Tibial nerve (tissue), 4 donors: ENCODE measurements at places on chromosomes 1 and 21.

DNA sequence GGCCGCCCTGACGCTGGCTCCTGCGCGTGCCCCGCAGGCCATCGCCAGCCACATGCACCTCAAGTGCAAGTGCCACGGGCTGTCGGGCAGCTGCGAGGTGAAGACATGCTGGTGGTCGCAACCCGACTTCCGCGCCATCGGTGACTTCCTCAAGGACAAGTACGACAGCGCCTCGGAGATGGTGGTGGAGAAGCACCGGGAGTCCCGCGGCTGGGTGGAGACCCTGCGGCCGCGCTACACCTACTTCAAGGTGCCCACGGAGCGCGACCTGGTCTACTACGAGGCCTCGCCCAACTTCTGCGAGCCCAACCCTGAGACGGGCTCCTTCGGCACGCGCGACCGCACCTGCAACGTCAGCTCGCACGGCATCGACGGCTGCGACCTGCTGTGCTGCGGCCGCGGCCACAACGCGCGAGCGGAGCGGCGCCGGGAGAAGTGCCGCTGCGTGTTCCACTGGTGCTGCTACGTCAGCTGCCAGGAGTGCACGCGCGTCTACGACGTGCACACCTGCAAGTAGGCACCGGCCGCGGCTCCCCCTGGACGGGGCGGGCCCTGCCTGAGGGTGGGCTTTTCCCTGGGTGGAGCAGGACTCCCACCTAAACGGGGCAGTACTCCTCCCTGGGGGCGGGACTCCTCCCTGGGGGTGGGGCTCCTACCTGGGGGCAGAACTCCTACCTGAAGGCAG is 23.4 kb upstream of the ARF1 start:
- peak overlapping the region; percentile 27 for H3K4me3 ChIP-seq
- H3K4me1 ChIP-seq = peaks cover 10% of the 10 kb centered on the region
- no peaks in the 10 kb centered on the region for H3K36me3 ChIP-seq
- peaks cover 63% of the 10 kb centered on the region for H3K27me3 ChIP-seq

DNA sequence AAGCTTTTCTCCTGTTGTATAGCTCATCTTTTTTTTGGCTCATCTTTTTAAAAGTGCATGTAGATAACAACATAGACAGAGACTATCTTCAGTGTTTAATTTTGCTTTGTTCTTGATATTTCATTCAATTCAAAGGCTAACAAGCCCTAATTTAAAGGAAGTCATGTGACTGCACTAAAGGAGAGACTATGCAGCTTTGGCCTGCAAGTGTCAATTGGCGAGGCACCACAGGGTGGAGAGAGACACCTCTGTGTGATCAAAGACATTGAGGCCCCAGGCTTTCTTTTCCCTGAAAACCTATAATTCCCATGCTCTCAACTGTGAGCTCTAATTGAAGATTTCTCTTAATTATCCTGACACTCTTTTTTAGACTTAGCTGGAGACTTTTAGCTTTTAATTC is 53.6 kb downstream of the CHODL start:
- no peak overlapping the region for H3K4me3 ChIP-seq
- H3K36me3 ChIP-seq = no peaks in the 10 kb centered on the region
- no peak for DNase-seq

DNA sequence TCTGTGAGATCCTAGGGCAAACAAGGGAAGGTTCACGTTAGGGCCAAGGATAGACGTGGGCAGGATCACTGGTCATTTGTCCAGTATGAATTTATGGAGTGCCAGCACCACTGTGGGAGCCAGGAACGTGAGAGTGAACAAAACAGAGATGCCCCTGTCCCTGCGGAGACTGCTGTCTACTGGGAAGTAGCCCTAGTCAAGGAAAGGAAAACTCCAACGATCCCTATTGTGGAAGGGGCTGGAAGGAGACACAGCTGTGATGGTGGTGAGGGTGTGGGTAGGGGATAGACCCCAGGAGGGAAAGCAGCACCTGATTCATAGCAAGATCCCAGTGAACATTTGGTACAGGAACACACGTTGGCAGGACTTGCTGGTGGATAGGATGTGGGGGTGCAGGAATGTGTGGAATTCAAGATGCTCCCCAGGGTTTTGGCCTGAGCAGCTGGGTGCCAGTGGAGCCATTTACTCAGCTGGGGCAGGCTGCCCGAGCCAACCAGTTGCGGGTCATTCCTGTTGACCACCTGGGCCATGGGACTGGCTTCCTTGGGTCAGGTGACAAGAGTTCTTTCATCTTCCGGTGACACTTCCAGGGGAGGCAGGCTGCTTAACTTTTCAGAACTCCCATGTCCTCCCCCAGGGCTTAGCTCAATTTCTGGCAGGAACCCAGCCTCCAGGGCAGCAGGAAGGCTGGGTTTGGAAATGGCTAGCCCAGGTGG is 1.2 kb upstream of the ATP13A2 start:
- H3K27me3 ChIP-seq = no peaks in the 10 kb centered on the region
- H3K36me3 ChIP-seq = peaks cover 8% of the 10 kb centered on the region
- H3K27ac ChIP-seq = peak overlapping the region; percentile 57

- H3K4me3 ChIP-seq = no peak overlapping the region
- no peak overlapping the region for H3K27ac ChIP-seq
- no peak for DNase-seq
- no peaks in the 10 kb centered on the region for H3K27me3 ChIP-seq
Observed at GRCh38 chr1:171965777-171966176, 124.5 kb downstream of the DNM3 start.

DNA sequence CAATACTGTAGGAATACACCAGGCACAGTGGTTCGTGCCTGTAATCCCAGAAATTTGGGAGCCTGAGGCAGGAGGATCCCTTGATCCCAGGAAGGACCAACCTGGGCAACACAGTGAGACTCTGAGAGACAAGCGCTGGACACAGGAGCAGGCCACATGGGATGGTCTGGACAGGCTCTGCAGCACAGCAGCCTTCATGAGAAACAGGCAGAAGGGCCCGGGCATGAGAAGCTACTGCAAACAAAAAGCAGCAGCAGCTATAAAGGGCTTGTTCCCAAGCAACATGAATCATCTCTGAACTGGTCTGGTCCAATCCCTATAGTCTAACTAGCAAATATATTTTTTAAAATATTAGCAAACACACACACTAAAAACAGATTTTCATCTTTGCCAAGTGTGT is 35.5 kb upstream of the SLAMF9 start:
- no peaks in the 10 kb centered on the region for H3K4me1 ChIP-seq
- H3K27ac ChIP-seq = no peak overlapping the region
- no peaks in the 10 kb centered on the region for H3K36me3 ChIP-seq
- no peak for DNase-seq

GRCh38 chr1:19309123-19309813 is 2.7 kb downstream of the AKR7A2 start:
- no peak overlapping the region for H3K27ac ChIP-seq
- DNase-seq = no peak
- H3K4me1 ChIP-seq = no peaks in the 10 kb centered on the region
- H3K27me3 ChIP-seq = no peaks in the 10 kb centered on the region
- H3K4me3 ChIP-seq = no peak overlapping the region

GRCh38 chr21:36798491-36798890 is 99.6 kb downstream of the SIM2 start:
- no peak for DNase-seq
- H3K27ac ChIP-seq = no peak overlapping the region
- no peaks in the 10 kb centered on the region for H3K4me1 ChIP-seq
- no peak overlapping the region for H3K4me3 ChIP-seq
- H3K27me3 ChIP-seq = no peaks in the 10 kb centered on the region
- no peaks in the 10 kb centered on the region for H3K36me3 ChIP-seq

- H3K27me3 ChIP-seq = no peaks in the 10 kb centered on the region
- H3K4me1 ChIP-seq = no peaks in the 10 kb centered on the region
- H3K36me3 ChIP-seq = no peaks in the 10 kb centered on the region
- no peak for DNase-seq
Observed at GRCh38 chr1:220497220-220497947, 30.6 kb upstream of the MARK1 start.

GRCh38 chr1:26434161-26434752 is 2.1 kb downstream of the DHDDS start:
- no peak overlapping the region for H3K27ac ChIP-seq
- no peaks in the 10 kb centered on the region for H3K27me3 ChIP-seq
- H3K4me3 ChIP-seq = no peak overlapping the region

- peaks cover 3% of the 10 kb centered on the region for H3K27me3 ChIP-seq
- no peak overlapping the region for H3K4me3 ChIP-seq
- H3K27ac ChIP-seq = no peak overlapping the region
- H3K4me1 ChIP-seq = peaks cover 7% of the 10 kb centered on the region
- no peaks in the 10 kb centered on the region for H3K36me3 ChIP-seq
- DNase-seq = no peak
Observed at GRCh38 chr1:15275921-15276683, 29.1 kb downstream of the FHAD1 start.

GRCh38 chr21:33030633-33031032 is 4.9 kb downstream of the OLIG2 start:
- no peak for DNase-seq
- peaks cover 13% of the 10 kb centered on the region for H3K4me1 ChIP-seq
- no peaks in the 10 kb centered on the region for H3K36me3 ChIP-seq
- H3K4me3 ChIP-seq = no peak overlapping the region

DNA sequence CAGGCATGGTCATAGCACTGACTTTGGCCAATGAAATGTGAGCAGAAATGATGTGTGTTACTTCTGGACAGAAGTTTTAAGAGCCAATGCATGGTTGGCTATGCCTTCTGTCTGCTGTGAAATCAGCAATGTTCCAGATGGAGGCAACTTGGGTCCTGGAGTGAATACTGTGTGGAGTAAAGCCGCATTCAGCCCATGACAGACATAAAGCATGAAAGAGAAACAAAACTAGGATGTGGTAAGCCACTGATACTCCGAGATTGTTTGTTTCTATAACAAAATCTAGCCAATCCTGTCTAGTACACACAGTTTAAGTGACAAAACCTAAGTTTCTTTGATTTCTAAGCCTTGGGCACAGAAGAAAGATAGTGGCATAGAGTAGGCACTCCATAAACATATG is 47.1 kb upstream of the ARHGAP29 start:
- DNase-seq = no peak
- H3K27ac ChIP-seq = no peak overlapping the region
- no peaks in the 10 kb centered on the region for H3K36me3 ChIP-seq
- H3K4me1 ChIP-seq = no peaks in the 10 kb centered on the region
- no peak overlapping the region for H3K4me3 ChIP-seq
- no peaks in the 10 kb centered on the region for H3K27me3 ChIP-seq

GRCh38 chr1:228846952-228847351 is 111.7 kb downstream of the RHOU start:
- H3K4me1 ChIP-seq = no peaks in the 10 kb centered on the region
- H3K27me3 ChIP-seq = no peaks in the 10 kb centered on the region
- DNase-seq = no peak
- H3K4me3 ChIP-seq = no peak overlapping the region
- H3K36me3 ChIP-seq = no peaks in the 10 kb centered on the region
- no peak overlapping the region for H3K27ac ChIP-seq

DNA sequence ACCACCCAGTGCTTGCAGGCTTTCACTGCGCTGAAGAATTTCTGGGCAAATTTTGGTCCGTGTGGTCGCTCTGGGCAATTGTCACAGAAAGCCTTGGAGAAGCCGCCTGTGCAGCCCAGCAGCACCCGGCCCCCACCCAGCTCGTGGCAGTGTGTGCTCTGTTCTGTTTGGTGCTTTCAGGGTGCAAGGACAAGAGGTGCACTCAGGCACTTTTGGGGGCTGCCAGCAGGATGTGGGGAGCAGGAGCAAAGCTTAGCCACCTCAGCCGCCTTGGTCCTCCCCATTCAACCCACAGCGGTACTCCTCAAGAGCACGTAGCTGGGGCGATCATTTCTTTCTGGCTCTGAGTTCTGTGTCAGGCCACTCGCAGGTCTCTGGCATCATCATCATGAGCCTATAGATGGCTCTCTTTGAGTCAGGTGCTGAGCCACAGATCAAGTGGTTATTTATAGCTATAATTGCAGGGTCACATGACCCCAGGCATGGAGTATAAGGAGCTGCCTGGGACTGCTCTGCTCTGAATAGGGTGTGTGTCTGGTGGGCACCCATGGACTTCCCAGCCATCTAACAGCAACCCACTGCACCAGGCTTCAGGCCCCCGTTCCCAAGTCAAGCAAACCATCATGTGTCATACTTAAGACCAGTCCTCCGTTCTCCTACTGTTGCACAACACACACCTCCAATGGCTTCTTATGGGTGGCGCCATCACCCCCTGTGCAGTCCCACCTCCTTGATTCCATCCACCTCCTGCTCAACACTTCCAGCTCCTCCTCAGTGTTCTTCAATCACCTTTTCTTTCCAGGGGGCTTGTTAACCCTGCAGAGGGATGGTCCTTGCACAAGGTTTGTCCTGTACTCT is 18.1 kb upstream of the TENT5C start:
- no peak for DNase-seq
- H3K36me3 ChIP-seq = no peaks in the 10 kb centered on the region
- no peaks in the 10 kb centered on the region for H3K4me1 ChIP-seq
- H3K27ac ChIP-seq = no peak overlapping the region
- no peaks in the 10 kb centered on the region for H3K27me3 ChIP-seq
- H3K4me3 ChIP-seq = no peak overlapping the region

GRCh38 chr1:226111098-226111882 is 48.8 kb downstream of the H3-3A start:
- no peaks in the 10 kb centered on the region for H3K36me3 ChIP-seq
- peak overlapping the region; percentile 91 for H3K4me3 ChIP-seq
- no peaks in the 10 kb centered on the region for H3K27me3 ChIP-seq
- peaks cover 16% of the 10 kb centered on the region for H3K4me1 ChIP-seq

DNA sequence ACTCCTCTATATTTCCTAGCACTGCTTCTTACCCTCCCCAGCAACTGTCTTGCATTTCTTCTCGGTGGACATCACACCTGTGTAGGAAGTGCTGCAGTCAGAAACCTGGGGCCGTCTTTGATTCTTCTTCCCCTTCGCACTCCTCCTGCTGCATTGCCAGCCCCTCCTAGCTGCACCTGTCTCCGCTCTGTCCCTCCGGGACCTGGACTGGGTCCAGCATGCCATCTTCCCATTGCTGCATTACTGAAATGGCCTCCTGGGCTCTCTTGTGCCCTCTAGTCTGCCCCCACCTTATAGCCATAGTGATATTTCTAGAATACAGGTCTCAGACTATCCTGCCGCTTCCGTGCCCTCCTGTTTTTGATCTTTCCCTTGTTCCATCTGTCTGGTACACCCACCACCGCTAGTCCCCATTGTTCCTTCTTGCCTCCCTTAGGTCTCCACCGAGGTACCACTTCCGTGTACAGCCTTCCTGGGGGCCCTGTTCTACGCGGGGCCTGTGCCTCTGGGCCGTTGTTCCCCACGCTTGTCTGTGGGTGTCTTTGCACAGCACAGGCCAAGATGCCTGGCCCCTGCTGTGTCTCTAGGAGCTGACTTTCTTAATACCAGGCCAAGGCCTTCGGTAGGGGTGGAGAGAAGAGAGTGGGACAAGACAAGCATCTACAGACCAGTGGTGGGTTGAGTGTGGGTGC is 107.6 kb downstream of the GALNT2 start:
- peaks cover 74% of the 10 kb centered on the region for H3K4me1 ChIP-seq
- H3K27me3 ChIP-seq = no peaks in the 10 kb centered on the region
- peak overlapping the region; percentile 49 for H3K27ac ChIP-seq
- H3K4me3 ChIP-seq = no peak overlapping the region
- no peak for DNase-seq
- H3K36me3 ChIP-seq = no peaks in the 10 kb centered on the region

GRCh38 chr1:6554907-6555778 is at the start of gene TAS1R1:
TSS of gene TAS1R1 (plus strand) at chr1:6555307. CDS start at chr1:6555374, 67 bp downstream.
- H3K4me3 ChIP-seq = peak within 1 kb of the TSS; percentile 99
- H3K4me1 ChIP-seq = peaks cover 10% of the 10 kb centered on the region
- H3K27ac ChIP-seq = peak within 1 kb of the TSS; percentile 73
- peaks cover 5% of the 10 kb centered on the region for H3K36me3 ChIP-seq
- DNase-seq = no peak

- H3K4me1 ChIP-seq = peaks cover 35% of the 10 kb centered on the region
- no peak overlapping the region for H3K4me3 ChIP-seq
Observed at GRCh38 chr1:165860065-165860464, 32.7 kb downstream of the UCK2 start.

GRCh38 chr1:99537886-99538617 is 107.9 kb upstream of the PALMD start:
- H3K4me1 ChIP-seq = no peaks in the 10 kb centered on the region
- H3K27me3 ChIP-seq = no peaks in the 10 kb centered on the region
- no peak for DNase-seq
- H3K27ac ChIP-seq = peak overlapping the region; percentile 1
